ENCODE measurements at places on chromosomes 13 and 19.

- no peak for DNase-seq
Measured at GRCh38 chr19:47582320-47582909, 9.5 kb upstream of the ZNF541 start.

DNA sequence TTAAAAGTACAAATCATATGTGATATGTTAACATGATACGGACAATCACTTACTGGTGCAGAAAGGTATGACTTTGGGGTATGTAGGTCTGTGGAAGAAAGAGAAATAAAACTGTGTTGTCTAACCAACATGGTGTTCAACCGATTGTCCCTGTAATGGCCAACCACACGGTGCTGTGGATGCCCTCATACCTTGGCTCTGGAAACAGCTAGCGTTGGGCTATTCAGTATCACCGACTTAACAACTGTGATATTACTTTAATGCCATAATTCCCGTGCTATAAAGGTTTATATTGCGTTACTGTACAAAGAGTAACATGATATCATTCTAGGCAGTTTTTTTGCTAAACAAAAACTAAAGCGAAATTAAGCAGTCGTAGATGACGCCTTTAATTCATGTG lies 448.3 kb downstream of the EFNB2 start:
- no peak for DNase-seq

GRCh38 chr13:62626771-62627170 lies 1211.1 kb upstream of the PCDH20 start:
- DNase-seq = no peak

- no peak for DNase-seq
Measured at GRCh38 chr19:35911173-35911572, 3.1 kb upstream of the TYROBP start.

DNA sequence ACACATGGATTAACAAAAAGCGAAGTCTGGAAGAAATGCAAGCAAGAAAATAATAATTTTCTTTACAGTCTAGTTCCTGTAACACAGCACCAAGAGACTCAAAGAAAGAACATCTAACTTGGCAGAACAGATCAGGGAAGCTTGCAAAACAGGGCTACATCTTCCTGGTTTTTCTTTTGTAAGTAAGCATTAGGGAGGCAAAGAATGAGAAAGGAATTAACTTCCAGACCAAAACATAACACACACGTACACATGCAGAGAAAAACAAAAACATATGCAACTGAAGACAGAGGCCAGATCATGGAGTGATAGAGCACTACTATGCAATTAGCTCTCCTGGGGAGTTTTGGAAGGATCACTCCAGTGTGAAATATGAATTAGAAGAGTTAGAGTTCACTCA lies 120.5 kb downstream of the DIAPH3 start:
- no peak for DNase-seq
